ENCODE measurements at places on chromosomes 1 and 21. TPM values are rescaled to one million over a fixed set of nuclear protein-coding genes. Genes with fewer than 3 reads are reported as not detected.

GRCh38 chr1:225338545-225338944 is 89.3 kb downstream of the LBR start:
- DNase-seq = no peak

Gene APOBEC4
- total RNA-seq = not detected

Gene RGS7
- 10.9 TPM for total RNA-seq

DNA sequence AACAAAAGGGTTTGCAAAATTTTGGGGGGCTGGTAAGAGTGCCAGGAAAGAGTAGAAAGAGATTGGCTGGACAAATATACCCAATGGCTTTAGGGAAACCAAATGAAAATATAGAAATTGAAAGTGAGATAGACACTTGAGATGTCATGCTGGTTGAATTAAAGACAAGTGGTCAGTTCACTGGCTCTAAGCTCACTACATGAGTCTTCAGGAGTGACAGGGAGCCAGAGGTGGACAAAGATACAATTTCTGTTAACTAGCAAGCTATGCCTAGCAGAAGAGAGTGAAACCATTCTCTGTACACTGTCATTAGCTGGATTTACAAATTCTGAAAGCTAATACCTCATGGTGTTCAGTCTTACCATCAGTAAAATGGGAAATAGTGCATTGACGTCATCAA is 82.5 kb downstream of the TBX15 start:
- DNase-seq = no peak

Gene GPATCH4
- 20.6 TPM for total RNA-seq

- DNase-seq = no peak
Observed at GRCh38 chr1:98315309-98315708, 346.2 kb upstream of the SNX7 start.

DNA sequence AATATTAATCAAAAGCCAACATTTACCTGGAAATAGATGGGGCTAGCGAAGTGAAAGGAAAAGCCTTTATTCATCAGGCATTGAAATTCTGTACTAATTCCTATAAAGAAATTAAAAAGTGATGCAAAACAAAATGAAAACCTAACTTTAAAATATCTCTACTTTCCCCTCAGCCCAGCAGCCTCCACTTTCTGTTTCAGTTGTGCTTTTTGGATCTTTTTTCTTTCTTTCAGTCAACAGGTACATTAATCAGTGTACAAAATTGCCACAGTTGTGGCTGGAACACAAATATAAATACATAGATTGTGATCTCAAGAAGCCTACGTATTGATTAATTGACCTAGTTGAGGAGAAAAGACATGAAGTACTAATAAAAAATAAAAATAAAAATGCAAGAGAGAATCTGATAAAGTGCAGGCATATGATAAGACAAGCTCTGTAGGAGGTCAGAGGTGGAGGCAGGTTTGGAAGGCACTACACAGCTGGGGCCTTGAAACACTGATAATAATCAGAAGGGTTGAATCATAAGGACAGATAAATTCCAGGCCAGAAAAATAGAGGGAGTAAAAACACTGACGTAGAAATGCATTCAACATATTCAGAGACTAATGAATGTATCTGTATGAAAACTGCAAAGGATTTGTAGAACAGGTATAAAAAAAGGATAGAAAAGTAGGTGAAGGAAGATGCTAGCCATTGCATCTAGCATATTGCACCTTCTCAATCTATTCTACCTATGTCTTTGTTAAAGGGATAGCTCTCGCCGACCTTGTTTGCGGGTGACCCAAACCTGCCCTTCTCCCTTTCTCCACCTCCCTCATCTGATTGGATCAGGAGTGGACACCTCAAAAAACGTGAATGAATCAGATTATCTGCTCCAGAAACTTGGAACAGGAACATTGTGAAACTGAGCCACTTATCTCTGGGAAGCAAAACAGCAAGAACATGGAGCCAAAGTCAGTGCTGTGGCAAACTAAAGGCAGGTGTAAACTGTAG is 607.8 kb upstream of the ADGRL2 start:
- no peak for DNase-seq

GRCh38 chr1:54471588-54471987 is 65.4 kb upstream of the SSBP3 start:
- DNase-seq = no peak

Gene C1QTNF12
- 3.8 TPM for total RNA-seq

- DNase-seq = no peak
Observed at GRCh38 chr1:209505044-209505443, 78.5 kb upstream of the CAMK1G start.

DNA sequence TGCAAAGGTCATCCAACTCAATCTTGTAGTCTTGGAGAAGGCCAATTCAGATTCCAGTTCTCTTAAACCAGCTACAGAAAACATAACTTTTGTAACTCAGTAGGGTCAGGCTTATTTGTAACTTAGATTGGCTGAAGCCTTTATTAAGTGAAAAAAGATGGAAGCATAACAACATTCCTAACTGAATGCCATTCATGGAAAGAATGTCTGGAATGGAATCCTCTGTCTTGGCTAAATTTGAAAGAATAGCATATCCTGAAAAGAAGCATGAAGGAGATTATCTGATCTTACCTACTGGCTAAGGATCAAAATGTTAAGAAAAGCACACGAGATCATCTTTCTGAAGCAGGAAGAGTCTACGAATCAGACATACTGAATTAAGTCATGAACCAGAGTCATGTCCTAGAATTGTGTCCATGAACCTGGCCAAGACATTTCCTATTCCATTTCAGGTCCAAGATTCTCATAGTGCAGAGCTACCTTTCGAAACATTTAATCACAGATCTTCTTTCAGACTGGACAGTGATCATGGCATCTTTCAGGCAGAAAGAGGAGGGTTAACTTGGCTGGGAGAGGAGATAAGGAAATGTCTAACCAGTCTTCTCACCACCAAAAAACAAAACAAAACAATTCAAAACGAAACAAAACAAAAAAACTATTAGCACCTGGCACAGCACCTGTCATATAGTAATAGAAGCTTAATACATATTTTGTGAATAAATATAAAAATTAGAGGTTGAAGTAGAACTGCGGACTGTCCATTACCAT is 75.6 kb downstream of the XCL2 start:
- DNase-seq = no peak

Gene CYP4Z1
- total RNA-seq = not detected

DNA sequence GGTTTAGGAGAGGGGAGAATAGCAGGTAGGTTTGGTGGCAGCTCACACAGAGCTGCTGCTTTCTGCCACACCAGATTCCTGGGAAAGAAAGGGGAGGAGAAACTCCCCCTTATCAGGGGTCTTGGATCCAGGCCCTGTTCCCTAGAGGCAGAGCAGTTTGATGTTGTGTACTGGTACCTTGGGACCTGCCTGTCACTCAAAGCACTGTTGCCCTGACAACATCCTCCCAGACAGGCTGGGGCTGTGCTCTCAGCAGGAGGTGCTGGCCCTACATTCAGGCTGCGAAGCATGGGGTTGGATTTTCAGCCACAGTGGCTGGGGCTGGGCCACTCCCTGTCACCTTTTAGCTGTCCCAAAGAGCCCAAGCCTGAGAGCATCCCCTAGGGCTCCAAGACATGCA is 188.0 kb downstream of the GRIK3 start:
- no peak for DNase-seq

DNA sequence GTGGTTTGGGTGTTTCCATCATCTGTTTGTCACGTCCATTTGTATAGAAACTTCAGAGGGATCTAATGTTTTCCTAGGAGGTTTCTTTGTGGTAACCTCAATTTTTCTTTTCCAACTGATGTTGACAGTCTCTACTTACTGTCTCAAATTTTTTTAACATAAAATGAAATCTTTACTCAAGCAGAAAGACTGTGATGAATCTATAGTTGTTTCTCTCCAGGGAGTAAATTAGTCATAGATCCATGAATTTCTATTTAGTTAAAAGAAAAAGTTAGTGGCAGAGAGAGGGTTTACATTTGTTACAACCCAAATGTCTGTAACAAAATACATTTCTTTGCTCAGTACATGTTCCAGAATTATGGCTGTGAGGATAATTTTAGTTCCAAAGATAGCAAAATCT is 161.6 kb downstream of the DISP1 start:
- DNase-seq = no peak

Measured in osteocyte (in vitro differentiated cells).